ENCODE measurements at places on chromosomes 11 and 22.

GRCh38 chr22:25930083-25930482 is 188.1 kb downstream of the MYO18B start:
- no peak for DNase-seq

GRCh38 chr11:20137637-20138036 is 22.6 kb downstream of the DBX1 start:
- no peak for DNase-seq

GRCh38 chr11:123588117-123588863 is 66.1 kb downstream of the SCN3B start:
- no peak for DNase-seq

DNA sequence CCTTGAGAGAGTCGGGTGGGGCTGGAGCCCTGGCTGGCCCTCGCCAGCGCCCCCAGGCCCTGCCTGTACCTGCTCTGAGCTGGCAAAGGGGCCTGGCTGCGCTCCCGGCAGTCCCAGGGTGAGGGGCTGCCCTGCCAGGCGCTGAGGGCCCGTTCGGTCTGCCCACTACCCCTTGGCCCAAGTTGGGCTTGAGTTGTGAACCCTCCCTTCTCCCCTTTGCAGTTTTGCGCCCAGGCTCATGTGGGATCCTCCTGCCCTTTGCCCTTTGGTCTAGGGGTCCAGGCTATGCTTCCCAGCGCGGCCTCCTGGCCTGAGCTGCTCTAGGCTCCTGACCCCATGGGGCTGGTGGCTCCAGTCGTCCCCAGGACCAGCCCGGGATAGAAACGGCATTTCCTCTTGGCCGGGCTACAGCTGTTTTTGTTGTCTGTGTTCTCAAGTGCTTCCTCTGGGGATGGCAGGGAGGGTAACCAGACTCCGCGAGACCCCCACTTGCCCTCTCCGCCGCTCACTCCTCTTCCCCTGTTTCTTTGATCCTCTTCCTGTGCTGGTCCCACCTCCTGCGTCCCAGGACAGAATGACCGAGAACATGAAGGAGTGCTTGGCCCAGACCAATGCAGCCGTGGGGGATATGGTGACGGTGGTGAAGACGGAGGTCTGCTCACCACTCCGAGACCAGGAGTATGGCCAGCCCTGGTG is 34.9 kb downstream of the PRDM11 start:
- no peak for DNase-seq

DNA sequence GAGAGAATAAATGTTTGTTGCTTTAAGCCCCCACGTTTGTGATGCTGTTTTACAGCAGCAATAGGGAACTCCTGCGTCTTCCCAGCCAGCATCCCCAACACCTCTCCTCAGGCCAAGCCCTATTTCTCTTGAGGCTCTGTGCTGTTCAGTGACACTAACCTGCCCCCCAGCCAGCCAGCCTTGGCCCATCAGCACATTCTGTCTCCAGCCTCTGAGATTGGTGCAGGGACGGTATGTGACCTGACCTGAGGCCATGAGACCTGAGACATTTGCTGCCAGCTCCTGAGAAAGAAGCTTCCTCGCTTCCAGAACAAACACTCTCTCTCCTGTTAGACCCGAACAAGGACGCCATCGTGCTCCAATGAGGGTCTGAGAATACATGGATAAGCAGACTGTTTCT is 38.5 kb upstream of the SLC35C1 start:
- DNase-seq = no peak

DNA sequence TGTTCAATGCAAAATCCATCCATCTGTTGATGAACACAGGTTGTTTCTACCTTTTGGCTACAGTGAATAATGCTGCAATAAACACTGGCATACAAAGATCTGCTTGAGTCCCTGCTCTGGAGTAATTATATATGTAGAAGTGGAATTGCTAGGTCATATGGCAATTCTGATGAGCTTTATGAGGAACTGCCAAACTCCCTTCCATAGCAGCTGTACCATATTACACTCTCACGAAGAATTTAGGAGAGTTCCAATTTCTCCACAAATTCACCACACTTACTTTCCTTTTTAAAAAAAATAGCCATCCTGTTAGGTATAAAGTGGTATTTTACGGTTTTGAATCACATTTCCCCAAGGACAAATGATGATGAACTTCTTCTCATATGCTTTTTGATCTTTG is 62.2 kb downstream of the RSF1 start:
- no peak for DNase-seq

DNA sequence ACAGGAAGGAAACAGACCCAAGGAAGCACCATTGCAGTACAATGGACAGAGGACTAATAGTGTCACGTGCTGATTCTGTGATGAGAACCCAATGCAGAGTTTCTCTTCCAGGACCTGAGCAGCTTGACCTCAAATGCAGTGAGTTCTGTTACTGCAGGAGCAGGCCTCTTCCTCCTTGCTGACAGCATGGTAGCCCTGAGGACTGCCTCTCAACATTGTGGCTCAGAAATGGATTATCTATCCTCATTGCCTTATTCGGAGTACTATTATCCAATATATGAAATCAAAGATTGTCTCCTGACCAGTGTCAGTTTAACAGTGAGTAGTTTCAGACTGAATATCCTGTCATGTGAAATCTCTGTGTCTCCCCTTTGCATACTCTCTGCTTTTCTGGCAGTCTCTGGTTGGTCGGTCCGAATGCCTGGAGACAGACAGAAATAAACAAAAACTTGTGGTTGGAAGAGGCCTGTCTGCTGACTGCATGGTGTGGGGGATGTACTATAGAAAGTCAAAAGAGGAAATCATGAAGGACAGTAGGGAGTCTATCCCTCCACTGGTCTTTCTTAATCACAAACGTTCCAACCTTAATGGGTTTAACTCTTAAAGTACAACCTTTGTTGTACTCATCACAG is 6.9 kb upstream of the MS4A14 start:
- DNase-seq = no peak

DNA sequence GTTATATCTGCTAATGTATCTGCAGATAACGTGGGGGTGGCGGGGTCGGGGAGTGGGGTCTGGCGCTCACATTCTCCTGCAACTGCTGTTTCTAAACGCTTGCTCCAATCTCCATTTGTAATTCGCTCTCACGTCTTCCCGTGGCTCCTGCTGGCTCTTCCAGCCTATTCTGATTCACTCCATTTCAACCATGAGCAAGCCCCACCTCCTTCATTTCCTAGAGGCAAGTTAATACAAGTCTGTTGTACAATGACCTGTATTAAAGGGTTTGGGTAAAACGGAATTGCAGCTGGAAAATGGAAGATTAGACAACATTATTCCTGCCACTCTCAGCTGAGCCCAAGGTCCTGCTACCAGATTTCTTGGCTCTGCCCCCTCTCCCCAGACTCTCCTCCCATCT is 132.3 kb downstream of the CSNK2A3 start:
- DNase-seq = no peak

DNA sequence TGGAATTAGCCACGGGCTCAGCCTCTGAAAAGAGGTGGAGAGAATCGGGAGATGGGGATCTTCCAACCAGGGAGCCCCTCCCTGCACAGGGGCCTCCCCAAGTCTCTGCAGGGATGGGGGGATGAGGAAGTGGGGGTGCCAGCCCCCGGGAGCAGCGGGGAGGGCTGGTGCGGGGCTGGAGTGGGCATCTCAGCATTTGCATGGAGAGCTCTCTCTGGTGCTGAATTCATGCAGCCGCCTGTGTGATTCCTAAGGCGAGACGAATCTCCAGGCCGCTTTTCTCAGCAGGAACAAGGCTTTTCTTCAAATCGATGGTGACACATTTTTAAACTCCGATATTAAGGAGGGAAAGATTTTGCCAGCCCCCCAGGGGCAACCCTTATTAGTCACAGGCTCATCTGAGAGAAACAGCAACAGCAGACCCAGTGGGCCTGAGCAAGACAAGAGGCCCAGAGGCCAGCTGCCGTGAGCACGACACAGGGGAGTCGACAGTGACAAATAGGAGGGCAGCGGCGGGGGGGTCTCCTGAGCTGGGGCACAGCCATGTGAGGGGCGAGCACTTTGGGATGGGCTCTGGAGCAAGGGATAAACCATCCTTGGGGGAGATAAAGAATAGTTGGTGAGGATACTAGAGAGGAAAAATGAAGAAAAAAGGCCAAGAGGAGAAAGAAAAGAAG is 29.0 kb downstream of the MACROD1 start:
- DNase-seq = no peak

- no peak for DNase-seq
Observed at GRCh38 chr11:18005376-18006129, 7.3 kb downstream of the SERGEF start.

DNA sequence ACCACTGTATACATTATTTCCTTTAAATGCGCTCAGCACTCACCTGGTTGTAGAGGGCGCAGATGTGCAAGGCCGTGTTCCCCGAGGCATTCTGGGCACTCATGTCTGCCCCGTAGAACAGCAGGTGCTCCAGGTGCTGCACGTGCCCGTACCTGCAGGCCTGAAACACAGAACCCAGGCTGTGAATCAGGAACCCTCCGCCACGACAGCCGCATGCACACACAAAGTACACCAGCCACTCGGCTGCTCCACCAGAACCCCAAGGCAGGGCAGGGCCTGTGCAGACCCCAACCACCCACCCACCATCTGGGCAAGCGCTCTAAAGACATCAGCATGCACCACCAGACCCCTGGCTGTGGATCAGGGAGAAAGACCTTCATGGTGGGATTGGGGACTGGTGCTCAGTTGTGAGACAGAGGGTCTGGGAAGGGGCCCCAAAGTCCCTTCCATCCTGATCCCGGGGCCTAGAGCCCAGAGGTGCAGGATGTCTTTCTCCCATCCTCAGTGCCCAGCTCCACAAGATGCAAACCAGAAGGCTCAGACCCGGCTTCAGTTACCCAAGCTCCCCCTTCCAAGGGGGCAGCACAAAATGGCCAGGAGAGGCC is 177.2 kb downstream of the SHANK2 start:
- DNase-seq = no peak

GRCh38 chr11:66011785-66012303 is at the start of gene CST6:
Gene CST6, plus strand, starts transcription at chr11:66012008. Its CDS starts 37 bp downstream, at chr11:66012045.
- no peak for DNase-seq

All from activated gamma-delta T cell treated with anti-CD3 and anti-CD28 coated beads, Interleukin-2, amount 50 U/mL, for 16 hours (primary cell).